ENCODE measurements at places on chromosomes 5 and 9.

DNA sequence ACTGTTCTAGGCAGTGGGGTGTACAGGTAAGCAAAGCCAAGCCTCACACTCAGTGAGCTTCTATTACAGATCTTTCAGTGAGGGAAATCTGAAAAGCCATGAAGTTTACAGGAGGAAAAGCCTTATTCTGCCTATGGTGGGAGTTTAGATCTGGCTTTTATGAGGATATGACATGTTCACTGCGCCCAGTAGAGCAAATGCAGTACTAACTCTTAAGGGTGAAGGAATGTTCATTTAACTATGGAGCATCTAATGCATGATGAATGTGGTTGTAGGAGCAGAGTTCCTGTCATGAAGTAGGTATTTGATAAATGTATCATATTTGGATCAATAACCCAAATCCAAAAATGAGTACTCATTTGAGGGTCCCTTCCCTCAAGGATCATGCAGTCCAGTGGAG lies 230.2 kb upstream of the PAPPA start:
- H3K27me3 ChIP-seq: peaks cover 2% of the 10 kb centered on the region
- no peak overlapping the region for H3K27ac ChIP-seq
- H3K4me1 ChIP-seq: no peaks in the 10 kb centered on the region
- no peaks in the 10 kb centered on the region for H3K36me3 ChIP-seq
- no peak overlapping the region for H3K4me3 ChIP-seq
- no peak for DNase-seq

GRCh38 chr5:11903121-11903613 lies 1.1 kb downstream of the CTNND2 start:
- H3K4me3 ChIP-seq: peak overlapping the region; percentile 97
- peaks cover 9% of the 10 kb centered on the region for H3K27me3 ChIP-seq
- no peaks in the 10 kb centered on the region for H3K36me3 ChIP-seq
- peaks cover 13% of the 10 kb centered on the region for H3K4me1 ChIP-seq
- DNase-seq: peak; percentile 47

- H3K36me3 ChIP-seq: no peaks in the 10 kb centered on the region
- H3K4me3 ChIP-seq: no peak overlapping the region
- no peaks in the 10 kb centered on the region for H3K27me3 ChIP-seq
- no peaks in the 10 kb centered on the region for H3K4me1 ChIP-seq
- no peak for DNase-seq
These were observed 77.5 kb downstream of the CERT1 start for GRCh38 chr5:75433814-75434506.

DNA sequence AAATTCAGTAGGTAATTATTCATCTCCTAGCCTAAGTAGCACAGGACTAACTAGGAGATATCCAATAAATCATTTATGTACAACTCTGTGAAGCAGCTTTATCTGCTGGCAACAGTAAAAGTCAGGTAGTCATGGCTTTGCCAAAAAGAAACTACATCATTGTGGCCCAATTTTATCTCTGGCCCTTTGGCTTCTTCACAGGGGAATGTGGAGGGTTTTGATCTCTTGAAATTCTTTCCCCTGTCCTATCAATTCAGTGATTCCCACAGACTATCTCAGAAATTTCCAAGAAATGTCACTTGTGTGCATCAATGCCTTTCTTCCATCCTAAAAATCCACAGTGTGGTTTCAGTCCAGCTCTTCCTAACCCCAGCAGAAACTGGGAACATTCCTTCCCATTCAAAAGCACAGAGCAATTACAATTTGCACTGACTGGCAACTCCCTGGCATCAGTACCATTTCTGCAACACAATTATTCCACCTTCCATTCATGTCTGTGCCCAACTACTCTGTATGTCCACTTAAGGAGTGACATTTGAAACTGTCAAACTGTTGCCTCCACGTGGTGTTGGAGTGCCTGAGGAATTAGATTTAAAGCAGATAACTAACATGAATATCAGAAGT lies 6.6 kb downstream of the CDC14B start:
- H3K4me1 ChIP-seq: peaks cover 6% of the 10 kb centered on the region
- DNase-seq: no peak
- H3K27ac ChIP-seq: no peak overlapping the region
- H3K27me3 ChIP-seq: peaks cover 1% of the 10 kb centered on the region
- H3K4me3 ChIP-seq: no peak overlapping the region

DNA sequence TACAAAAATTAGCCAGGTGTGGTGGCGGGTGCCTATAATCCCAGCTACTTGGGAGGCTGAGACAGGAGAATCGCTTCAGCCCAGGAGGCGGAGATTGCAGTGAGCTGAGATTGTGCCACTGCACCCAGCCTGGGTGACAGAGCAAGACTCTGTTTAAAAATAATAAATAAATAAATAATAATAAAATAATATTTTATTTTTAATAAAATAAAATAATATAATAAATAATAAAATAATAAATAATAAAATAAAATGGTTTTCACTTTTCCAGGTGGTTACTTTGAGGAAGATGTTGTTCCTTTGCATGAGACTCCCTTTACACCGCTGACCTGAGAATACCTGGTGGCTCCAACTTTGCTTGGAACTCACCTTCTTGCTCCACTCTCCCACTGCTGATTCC lies 82.8 kb downstream of the RCL1 start:
- H3K36me3 ChIP-seq: no peaks in the 10 kb centered on the region
- DNase-seq: no peak
- H3K4me3 ChIP-seq: no peak overlapping the region
- H3K4me1 ChIP-seq: no peaks in the 10 kb centered on the region
- H3K27ac ChIP-seq: no peak overlapping the region

DNA sequence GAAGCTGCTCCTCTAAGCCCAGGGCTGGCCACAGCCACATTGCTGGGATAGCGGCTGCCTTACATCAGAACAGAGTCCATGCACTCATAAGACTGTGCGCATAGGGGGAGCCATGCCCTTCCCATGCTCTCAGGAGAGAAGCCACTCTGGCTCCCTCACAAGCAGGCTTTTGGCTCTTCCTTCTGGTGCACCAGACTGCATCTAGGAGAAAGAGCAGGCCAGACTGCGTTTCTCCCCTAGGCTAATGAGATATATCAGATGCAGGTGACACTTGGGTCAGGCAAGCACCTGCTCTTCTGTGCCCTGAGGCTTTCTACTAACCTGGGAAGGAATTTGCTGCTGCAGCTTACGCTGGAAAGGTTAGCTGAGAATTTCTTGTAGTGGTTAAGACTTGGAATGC lies 43.2 kb upstream of the BRINP1 start:
- no peak for DNase-seq
- peaks cover 7% of the 10 kb centered on the region for H3K36me3 ChIP-seq
- no peak overlapping the region for H3K27ac ChIP-seq
- H3K27me3 ChIP-seq: no peaks in the 10 kb centered on the region
- no peak overlapping the region for H3K4me3 ChIP-seq
- H3K4me1 ChIP-seq: no peaks in the 10 kb centered on the region

Measured in glutamatergic neuron (in vitro differentiated cells).